ENCODE measurements at places on chromosomes 1 and 21. TPM values are rescaled to one million over a fixed set of nuclear protein-coding genes. Genes with fewer than 3 reads are reported as not detected.
A peak's percentile ranks its signal among the peaks of the same experiment; 100 is the strongest.

Gene CD1E
- not detected for total RNA-seq

GRCh38 chr1:101004670-101005069 is 20.9 kb downstream of the DPH5 start:
- no peak for DNase-seq

DNA sequence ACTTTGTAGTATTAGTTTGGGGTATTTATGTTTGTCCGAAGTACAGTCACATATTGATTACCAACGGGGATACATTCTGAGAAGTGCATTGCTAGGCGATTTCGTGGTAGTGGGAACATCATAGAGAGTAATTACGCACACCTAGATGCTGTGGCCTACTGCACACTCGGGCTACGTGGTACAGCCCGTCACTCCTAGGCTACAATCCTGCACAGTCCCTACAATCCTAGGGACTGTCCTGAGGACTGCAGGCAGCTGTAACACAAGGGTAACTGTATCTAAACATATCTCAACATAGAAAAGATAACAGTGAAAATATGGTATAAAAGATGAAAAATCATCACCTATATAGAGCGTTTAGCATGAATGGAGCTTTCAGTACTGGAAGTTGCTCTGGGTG is 18.6 kb downstream of the EXOC8 start:
- no peak for DNase-seq

DNA sequence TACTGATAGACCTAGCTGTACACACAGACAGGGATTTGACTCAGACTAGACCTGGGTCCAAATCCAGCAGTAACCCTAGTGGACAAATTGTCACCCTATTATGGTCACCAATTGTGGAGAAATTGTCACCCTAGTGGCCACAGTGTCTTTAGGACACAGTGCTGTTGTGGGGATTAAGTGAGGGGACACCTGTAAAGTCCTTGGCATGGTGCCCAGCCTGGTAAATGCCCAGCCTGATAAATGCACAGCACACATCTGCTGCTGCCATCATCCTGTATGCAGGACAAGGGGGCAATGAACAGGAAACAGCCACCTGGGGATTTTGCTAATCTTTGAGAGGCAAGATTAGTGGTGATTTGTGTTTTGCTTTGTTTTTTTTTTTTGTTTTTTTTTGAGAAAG is 2.3 kb downstream of the TMEM61 start:
- no peak for DNase-seq

Gene C1orf115
- 22.0 TPM for total RNA-seq

Gene WNT4
- total RNA-seq = 0.20 TPM

Gene FAM72C
- 2.3 TPM for total RNA-seq

GRCh38 chr1:155199792-155200191 is 7.9 kb downstream of the THBS3 start:
- DNase-seq = no peak

Gene PRKAA2
- total RNA-seq = 3.9 TPM

DNA sequence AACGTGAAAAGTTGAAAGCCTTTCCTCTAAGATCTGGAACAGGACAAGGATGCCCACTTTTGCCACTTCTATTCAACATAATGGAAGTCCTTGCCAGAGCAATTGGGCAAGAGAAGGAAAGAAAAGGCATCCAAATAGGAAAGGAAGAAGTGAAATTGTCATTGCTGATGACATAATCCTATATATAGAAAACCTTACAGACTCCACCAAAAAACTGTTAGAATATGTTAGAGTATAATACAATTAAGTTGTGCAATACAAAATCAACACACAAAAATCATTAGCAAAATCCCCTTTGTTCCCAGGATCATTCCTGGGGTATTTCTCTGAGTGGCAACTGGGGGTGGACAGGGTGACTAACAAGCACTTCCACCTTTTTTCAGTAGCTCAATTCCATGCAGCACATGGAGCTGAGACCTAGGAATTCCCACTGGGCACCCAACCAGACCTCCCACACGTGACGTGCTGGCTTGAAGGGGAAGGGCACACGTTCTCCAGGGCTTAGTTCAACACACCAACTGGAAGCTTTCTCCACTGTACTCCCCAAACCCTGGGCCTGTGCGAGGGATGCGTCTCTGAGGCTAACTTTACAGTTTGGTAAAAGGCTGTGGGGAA is 9.6 kb downstream of the STUM start:
- DNase-seq = no peak

DNA sequence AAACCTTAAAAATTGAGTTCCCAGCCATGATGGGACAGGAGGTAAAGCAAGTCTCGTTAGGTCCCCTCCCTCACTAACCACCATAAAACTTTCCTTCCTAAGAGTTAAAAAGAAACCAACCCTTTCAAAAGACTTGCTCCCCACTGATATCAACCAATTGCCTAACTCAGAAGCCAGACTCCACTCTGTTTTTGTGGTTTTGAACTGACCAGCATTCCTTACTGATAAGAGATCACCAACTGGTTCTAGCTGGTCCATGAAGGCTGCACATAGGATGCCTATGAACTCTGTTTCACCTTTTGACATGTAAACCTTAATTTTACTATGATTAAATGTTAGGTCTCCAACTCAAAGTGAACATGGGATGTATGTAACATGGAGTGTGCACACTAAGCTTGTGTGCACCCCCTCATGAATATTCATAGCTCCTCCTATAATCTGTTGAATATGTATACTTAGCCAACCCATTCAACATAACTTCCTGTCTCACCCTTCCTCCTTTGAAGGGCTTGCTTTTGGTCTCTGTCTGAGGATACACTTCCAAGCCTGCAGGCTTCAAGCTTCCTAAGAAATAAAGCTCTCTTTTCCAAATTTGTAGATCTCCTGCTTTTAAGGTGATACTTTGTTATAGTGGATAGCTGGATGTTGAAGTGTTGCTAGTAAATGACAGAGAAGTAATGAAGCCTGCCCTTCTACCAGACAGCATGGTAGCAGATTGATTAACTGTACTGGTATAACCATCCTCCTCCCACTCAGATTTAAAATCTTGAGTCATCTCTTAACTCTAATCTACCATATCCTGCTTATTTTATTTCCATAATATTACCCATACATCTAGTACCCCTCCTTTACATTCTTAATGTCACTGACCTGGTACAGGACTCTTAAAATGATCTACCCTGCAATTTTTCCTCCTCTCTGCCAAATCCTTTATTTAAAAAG is 95.6 kb downstream of the ZNF644 start:
- peak; percentile 19 for DNase-seq

GRCh38 chr1:204479387-204480136 is 15.0 kb downstream of the PIK3C2B start:
- DNase-seq = no peak

Gene AMY1C
- total RNA-seq = not detected
